ENCODE measurements at places on chromosomes 5 and 9.

- DNase-seq = no peak
These were observed 25.1 kb downstream of the TRIO start for GRCh38 chr5:14168144-14168792.

GRCh38 chr9:116115761-116116353, 37.7 kb upstream of the PAPPA start:
- no peak for DNase-seq

GRCh38 chr5:1745796-1746370, 53.8 kb downstream of the MRPL36 start:
- DNase-seq = peak; percentile 14

DNA sequence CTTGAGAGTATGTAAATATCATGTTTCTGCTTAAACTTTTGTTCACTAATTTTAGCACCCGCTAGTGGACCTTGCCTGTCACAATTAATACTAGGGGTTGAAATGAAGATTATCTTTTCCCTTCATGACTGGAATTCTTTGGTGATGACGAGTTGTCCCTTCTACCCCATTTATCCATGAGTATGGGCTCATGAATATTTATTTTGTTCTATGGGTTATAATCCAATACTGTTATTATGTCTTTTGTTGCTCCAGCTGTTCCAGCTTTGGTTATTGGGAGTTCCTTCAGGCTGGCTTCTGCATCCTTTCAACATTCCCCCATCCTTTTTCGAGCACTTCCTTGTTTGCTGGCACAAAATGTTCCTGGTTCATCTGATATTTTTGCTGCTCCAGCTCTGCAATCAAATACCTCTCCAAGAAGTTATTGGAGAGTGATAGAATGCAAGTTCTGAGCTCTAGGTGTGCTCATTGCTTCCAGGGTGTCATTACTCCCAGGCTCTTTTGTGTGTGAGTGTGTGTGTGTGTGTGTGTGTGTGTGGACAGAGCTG, 19.7 kb upstream of the ARHGEF28 start:
- DNase-seq = no peak

- DNase-seq = no peak
These were observed 143.2 kb downstream of the BOD1 start for GRCh38 chr5:173473288-173473687.

GRCh38 chr5:14735944-14736343, 71.4 kb downstream of the OTULIN start:
- no peak for DNase-seq

- peak; percentile 46 for DNase-seq
These were observed 4.7 kb downstream of the PAX5 start for GRCh38 chr9:37029304-37029775.

GRCh38 chr5:142425286-142426065, 100.7 kb upstream of the SPRY4 start:
- DNase-seq = no peak

- peak; percentile 79 for DNase-seq
These were observed 4.2 kb downstream of the BARX1 start for GRCh38 chr9:93950619-93951601.

DNA sequence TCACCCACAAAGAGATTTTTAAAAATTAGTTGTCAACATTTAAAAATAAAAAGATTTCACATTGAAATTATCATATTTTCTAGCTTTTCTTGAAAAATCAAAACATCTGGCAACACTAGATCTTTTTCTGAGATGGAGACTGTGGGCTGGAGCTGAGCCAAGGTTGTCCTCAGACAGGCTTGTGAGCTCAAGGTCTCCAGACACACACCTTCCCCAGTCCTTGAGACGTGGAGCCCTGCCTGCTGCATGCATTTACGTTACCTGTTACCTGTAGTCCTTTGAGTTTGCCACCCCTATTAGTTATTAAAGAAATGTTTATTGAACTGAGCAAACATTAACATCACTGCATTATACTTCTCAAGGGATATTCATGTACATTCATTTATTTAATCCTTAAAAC, 87.5 kb upstream of the TLE1 start:
- no peak for DNase-seq

GRCh38 chr5:171131497-171131896, 177.6 kb upstream of the TLX3 start:
- DNase-seq = no peak

- DNase-seq = no peak
These were observed 386.1 kb downstream of the NTRK2 start for GRCh38 chr9:85055506-85056202.

DNA sequence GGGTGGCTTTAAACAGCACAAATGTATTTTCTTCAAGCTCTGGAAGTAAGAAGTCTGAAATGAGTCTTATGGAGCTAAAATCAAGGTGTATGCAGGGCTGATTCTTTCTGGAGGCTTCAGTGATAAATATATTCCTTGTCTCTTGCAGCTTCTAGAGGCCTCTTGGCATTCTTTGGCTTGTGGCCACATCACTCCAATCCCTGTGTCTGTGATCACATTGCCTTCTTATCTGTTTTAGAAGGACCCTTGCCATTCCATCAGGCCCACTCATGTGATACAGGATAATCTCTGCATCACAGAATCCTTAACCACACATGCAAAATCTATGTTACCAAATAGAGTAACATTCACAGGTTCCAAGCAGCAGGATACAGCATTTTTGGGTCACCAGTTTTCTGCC, 917.8 kb upstream of the C9orf72 start:
- DNase-seq = no peak
